ENCODE measurements at places on chromosomes 1 and 21. TPM values are rescaled to one million over a fixed set of nuclear protein-coding genes. Genes with fewer than 3 reads are reported as not detected.

DNA sequence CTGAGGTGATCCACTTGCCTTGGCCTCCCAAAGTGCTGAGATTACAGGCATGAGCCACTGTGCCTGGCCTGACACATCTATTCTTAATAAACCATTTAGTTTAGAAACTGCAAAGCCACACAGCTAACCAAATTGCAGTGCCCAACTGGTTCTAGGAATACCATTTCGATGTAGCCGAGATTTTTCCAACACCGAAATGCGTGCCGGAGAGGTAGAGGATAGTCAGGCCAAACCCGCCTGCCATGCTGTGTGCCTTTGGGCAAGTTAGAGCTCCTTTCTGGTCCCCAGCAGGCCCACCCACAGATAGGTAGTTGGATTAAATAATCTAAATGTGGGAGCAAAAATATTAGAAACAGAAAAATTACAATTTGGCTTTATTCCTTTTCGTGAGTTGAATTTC, 254.4 kb downstream of the FOXD2 start:
- no peak for DNase-seq

GRCh38 chr1:27292106-27292505, 29.9 kb upstream of the TMEM222 start:
- DNase-seq, result peak; percentile 20

GRCh38 chr1:53964109-53964508, 18.0 kb downstream of the LRRC42 start:
- DNase-seq, result no peak

The NBPF20 gene
- 1.3 TPM for polyA plus RNA-seq

DNA sequence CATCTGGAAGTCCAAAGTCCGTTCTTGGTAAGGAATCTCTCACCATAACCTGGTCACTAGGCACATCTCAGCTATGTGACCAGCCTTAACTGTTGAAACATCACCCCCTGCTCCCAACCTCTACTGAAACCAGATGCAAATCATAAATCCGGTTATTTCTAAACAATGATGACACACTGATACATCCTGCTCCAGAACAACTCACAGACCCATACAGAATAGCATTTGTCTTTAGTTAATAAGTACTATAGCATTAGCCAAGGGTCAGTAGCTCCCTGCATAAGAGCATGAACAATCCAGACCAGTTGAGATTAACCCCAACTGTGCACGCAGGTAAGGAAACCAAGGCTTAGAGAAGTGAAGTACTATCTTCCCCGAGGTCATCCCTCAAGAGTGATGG, 38.0 kb upstream of the KCTD3 start:
- DNase-seq, result no peak

DNA sequence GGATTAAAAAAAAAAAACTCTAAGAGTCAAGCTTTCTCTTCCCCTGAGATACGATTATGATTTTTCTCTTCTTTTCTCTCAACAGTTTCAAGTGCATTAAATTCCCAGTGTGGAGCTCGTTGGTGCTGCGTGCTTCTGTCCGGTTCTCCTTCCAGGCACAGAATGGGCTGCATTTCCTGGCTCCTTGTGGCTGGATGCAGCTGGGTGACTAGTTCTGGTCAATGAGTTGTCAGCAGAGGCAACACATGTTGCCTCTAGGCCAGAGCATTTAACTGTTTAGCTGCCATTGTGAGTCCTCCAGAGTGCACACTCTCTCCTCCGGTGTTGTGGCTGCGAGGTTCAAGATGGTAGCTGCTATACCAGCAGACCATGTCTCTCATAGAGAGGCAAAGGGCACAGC, 312.9 kb downstream of the RRAGC start:
- no peak for DNase-seq

The MRPL24 gene
- polyA plus RNA-seq, result 64.1 TPM

The PDC gene
- polyA plus RNA-seq, result 0.13 TPM

GRCh38 chr1:232019026-232019340, 392.4 kb downstream of the DISC1 start:
- DNase-seq, result no peak

DNA sequence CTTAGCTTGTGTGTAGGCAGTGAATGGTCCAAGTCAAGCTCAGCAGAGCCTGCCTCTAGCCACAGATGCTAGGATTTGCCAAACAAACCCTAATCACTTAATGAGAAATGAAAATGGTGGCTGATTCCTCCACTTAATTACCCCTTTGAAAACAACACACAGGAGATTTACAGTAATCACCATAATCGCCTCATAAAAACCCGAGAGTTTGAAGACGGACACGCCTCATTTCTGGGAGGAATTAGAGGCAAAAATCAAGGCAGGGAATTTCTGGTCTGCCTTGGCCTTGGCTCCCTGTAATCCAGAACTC, 16.3 kb upstream of the FOXE3 start:
- no peak for DNase-seq

GRCh38 chr1:10642403-10643080, 153.9 kb downstream of the CASZ1 start:
- DNase-seq, result no peak

The PLEKHG5 gene
- 9.3 TPM for polyA plus RNA-seq

The RPTN gene
- not detected for polyA plus RNA-seq

- DNase-seq, result no peak
These were observed 20.6 kb upstream of the H6PD start for GRCh38 chr1:9213956-9214355.

DNA sequence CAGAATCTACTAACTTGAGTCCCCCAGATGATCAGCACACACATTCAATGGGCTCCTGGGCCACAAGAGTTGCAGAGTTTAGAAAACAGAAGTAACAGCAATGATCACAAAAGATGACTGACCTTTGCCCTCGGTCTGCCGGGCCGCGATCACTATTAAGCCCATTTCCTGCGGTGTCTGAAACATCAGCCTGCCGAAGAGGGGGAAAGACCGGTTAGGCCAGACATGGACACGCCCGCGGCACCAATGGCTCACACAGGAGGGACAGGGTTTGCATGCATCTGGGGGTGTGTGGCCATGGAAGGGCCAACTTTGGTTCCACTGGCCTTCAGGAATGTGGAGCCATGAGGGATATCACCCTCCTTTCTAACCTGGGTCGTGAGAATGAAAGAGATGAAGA, 68.2 kb downstream of the SIM2 start:
- no peak for DNase-seq
